GM04503 (cell line): ENCODE measurements at places on chromosomes 12 and 14.

DNA sequence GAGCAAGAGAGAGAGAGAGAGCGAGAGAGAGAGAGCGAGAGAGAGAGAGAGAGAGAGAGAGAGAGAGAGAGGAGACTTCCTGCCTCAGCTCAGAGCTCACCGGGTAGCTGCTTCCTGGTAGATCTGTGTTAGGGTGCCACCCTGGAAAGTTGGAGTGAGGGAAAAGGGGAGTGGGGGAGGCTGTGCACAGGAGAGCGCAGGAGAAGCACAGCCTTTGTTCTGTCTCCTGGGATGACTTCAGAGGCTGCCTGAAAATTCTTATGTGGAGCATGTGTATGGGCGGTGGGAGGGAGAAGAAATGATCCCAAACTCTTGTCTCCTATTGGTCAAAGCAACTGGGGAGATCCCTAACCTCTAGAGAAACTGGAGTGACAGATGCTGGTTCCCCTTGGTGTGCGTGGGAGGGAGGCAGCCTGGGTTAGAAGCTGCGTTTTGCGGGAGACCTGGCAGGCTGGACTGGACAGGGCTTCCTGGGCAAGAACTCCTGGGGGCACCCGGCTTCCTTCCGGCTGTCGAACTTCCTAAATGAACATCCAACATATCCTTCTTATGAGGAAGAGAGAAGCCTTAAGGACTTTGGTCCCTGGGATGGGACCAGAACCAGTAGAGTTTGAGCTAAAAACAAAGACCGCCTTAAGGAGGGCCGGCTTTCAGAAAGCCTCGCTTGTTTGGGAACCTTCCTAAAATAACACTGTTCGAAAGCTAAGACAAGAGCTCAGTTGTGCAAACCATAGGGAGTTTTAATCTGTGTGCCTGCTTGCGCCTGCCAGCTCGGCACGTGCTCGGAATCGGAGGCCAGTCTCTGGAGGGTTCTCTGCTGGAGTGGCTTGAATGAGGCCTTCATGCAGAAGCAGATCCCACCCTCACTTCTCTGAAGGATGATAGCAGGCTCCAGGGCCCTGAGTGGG, 30.4 kb upstream of the BEGAIN start:
- no peak for DNase-seq

DNA sequence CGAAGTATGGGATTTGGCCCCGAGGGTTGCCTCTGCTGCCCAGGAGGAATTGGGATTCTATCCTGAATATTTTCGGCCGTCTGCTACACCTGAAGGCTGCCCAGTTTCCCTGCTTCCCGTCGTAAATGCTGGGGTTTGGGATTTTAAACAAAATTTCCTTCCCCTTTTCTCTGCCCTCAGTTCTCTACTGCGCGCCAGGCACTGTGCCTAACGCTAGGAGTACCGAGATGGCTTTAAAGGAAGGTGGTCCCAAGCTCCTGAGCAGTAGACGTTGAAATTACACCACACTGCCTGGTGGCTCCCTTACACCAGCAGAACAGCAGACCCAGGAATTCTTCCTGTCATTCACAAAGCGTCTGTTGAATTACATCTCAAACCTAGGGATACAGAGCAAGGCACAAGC, 566 bp upstream of the PRDM4 start:
- DNase-seq, result no peak

GRCh38 chr14:40229676-40230075, 797.4 kb upstream of the FBXO33 start:
- DNase-seq, result no peak

GRCh38 chr14:102206918-102207317, 67.2 kb downstream of the WDR20 start:
- no peak for DNase-seq

GRCh38 chr14:99271951-99272631, at the start of gene BCL11B:
Gene BCL11B (minus strand): TSS chr14:99272197. CDS start chr14:99271218, 979 bp downstream.
- peak; percentile 19 for DNase-seq

- no peak for DNase-seq
Measured at GRCh38 chr12:32901553-32901952, 5.0 kb upstream of the PKP2 start.

DNA sequence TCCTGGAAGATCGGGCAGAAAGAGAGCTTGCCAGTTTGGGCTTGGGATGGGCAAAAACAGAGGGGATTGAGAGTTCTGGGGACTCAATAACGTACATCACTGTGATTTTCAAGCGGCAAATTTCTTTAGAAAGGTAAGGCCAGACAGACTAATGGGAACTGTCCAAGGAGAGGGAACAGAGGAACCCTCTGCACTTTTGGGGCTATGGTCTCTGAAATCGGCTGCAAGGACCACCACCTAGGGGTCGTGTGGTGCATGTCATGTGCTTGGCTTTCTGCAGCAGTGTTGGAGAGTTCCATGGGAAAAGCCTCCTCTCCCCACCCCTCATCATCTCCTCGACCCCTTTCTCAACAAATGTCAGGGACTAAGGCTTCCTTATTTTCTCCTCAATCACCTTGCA, 79.6 kb downstream of the PPM1A start:
- DNase-seq, result no peak

DNA sequence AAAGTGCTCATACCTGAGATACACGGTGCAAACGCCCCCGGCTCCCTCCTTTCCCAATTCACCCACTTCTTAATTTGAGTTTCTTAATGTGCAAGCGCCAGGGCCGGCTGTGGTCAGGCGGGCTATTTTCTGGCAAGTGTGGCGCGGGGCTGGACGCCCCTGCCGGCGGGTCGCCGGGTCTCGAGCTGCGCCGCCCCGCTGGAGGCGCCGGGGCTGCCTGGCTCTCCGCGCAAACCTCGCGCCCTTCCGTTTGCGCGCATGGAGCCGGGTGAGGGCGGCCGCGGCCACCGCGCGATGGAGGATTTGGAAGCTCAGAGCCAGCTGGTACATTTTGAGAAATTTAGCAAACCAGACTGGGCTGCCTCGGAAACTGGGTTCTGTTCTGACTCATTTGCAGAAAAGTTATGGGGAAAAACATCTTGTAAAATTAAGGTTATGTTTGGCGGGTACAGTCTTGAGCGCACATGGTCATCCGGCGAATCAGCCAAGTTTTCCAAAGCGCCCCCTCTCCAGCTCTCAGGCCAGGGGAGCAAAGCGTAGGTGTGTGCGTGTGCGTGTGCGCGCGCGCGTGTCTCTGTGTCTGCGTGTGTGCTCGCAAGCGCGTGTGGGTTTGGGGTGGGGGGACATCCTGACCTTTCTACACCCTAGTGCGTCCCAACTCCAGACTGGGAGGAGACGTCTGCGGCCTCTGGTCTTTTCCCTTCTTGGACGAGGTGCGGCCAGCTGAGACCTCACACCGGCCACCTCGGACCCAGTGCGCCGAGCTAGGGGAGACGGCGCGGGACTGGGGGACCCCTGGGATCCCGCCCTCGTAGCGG, 6.5 kb upstream of the OTX2 start:
- no peak for DNase-seq
